Esophagus muscularis mucosa (tissue), 4 donors: ENCODE measurements at places on chromosomes 1 and 21. TPM values are rescaled to one million over a fixed set of nuclear protein-coding genes. Genes with fewer than 3 reads are reported as not detected.

The SPOCD1 gene
- 0.17 TPM for total RNA-seq

GRCh38 chr1:234125714-234126113 lies 221.2 kb downstream of the SLC35F3 start:
- DNase-seq = peak; percentile 50
- H3K27me3 ChIP-seq = no peaks in the 10 kb centered on the region
- no peak overlapping the region for H3K4me3 ChIP-seq
- H3K4me1 ChIP-seq = no peaks in the 10 kb centered on the region

DNA sequence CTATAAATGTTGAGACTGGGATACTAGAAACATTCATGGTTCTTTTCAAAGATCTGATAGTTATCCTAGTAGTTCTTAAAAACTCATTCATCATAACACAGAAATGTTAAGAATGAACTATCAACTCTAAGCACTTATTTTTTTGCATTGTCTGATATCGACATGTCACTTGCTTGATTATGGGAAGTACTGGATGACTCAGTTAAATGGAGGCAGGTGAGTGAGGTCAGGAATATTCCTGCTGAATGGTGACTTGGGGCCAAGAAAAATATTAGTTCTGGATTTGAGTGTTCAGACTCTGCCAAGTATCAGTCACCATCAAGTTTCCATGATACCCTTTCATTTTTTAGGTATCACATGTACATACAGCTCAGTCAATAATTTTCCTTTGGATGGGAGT lies 63.6 kb downstream of the NEK7 start:
- no peaks in the 10 kb centered on the region for H3K36me3 ChIP-seq
- peaks cover 14% of the 10 kb centered on the region for H3K4me1 ChIP-seq
- no peaks in the 10 kb centered on the region for H3K27me3 ChIP-seq
- no peak overlapping the region for H3K4me3 ChIP-seq

The MPL gene
- not detected for total RNA-seq

The TESK2 gene
- total RNA-seq = 3.8 TPM

The PYHIN1 gene
- not detected for total RNA-seq

GRCh38 chr1:214977110-214977509 lies 105.4 kb upstream of the KCNK2 start:
- H3K36me3 ChIP-seq = no peaks in the 10 kb centered on the region
- no peaks in the 10 kb centered on the region for H3K27me3 ChIP-seq
- H3K4me1 ChIP-seq = no peaks in the 10 kb centered on the region
- no peak overlapping the region for H3K27ac ChIP-seq
- no peak for DNase-seq

DNA sequence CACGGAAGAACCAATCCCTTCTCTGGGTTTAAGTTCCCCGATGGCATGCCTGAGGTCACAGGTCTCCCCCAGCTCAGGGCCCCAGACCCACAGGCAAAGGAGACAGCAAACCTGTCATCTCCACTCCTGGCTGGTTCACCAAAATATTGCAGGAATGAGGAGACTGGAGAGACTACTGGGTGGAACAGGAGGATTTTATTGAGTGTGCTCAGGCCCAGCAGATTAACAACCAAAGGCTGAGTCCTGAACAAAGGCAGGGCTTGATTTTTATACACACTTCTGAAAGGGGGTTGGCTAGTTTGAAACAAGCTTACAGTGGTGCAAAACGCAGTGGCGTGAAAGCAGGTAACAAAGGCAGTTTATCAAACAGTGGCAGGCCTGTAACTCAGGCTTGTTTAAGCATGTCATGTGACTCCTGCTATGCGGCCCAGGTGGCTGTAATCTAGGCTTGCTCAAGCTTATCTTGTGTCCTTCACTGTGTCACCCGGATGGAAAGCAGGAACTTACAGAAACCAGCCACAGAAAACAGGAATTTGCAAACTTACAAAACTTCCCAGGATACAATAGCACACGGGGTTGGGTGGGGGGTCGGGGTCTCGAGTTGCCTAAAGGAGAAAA lies 27.4 kb upstream of the KCNJ15 start:
- no peaks in the 10 kb centered on the region for H3K27me3 ChIP-seq
- peak; percentile 8 for DNase-seq
- no peak overlapping the region for H3K4me3 ChIP-seq
- no peaks in the 10 kb centered on the region for H3K36me3 ChIP-seq

GRCh38 chr1:90411185-90411584 lies 305.9 kb downstream of the BARHL2 start:
- H3K36me3 ChIP-seq = no peaks in the 10 kb centered on the region
- H3K27me3 ChIP-seq = no peaks in the 10 kb centered on the region
- no peak for DNase-seq
- no peak overlapping the region for H3K4me3 ChIP-seq
- no peaks in the 10 kb centered on the region for H3K4me1 ChIP-seq
- H3K27ac ChIP-seq = no peak overlapping the region

GRCh38 chr1:209720826-209721225 lies 16.2 kb downstream of the HSD11B1 start:
- H3K27me3 ChIP-seq = no peaks in the 10 kb centered on the region
- no peak for DNase-seq
- no peaks in the 10 kb centered on the region for H3K36me3 ChIP-seq
- no peak overlapping the region for H3K4me3 ChIP-seq

GRCh38 chr1:214332946-214333798 lies 52.2 kb downstream of the SMYD2 start:
- H3K36me3 ChIP-seq = no peaks in the 10 kb centered on the region
- no peak for DNase-seq
- no peaks in the 10 kb centered on the region for H3K27me3 ChIP-seq
- H3K4me3 ChIP-seq = no peak overlapping the region
- peak overlapping the region; percentile 56 for H3K27ac ChIP-seq

DNA sequence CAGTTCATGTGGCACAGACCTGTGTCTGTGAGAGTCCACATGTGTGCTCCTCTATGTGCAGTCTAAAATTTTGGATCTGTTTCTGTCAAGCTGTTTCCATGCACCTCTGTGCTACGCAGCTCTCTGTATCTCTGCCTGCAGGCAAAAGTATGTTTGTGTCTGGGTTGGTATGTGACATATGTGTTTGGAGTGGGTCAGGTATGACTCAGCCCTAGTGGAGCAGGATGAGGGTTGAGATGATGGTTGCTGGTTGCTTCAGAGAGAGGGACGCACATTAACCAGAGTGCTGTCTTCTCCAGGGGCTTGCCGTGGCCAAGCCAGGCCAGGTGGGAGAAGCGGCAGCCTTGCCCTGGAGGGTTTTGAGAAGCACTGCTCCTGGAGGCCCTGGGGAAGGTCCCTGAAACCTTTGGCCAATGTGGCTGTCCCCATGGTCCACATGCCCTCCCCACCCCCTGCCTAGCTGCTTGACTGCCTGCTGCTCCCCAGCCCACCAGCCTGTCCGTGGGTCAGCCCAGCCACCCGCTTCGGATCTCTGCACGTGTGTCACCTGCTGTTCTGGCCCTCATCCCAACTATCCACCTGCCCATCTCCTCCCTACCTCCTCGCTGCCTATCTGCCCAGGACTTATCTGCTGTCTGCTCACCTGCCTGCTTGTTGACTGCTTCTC lies 4.1 kb upstream of the EVA1B start:
- peaks cover 37% of the 10 kb centered on the region for H3K4me1 ChIP-seq
- no peak overlapping the region for H3K27ac ChIP-seq
- H3K36me3 ChIP-seq = no peaks in the 10 kb centered on the region
- no peaks in the 10 kb centered on the region for H3K27me3 ChIP-seq
- no peak overlapping the region for H3K4me3 ChIP-seq
- DNase-seq = no peak

The RAP1GAP gene
- total RNA-seq = 0.71 TPM

The INKA2 gene
- total RNA-seq = 9.1 TPM

- no peaks in the 10 kb centered on the region for H3K36me3 ChIP-seq
- peak; percentile 62 for DNase-seq
- H3K27me3 ChIP-seq = no peaks in the 10 kb centered on the region
Observed at GRCh38 chr1:86798608-86799291, 94.4 kb downstream of the SH3GLB1 start.
